CD8-positive, alpha-beta memory T cell (primary cell): ENCODE measurements at places on chromosomes 4 and X. TPM values are rescaled to one million over a fixed set of nuclear protein-coding genes. Genes with fewer than 3 reads are reported as not detected.

- H3K27ac ChIP-seq: no peak overlapping the region
- no peaks in the 10 kb centered on the region for H3K36me3 ChIP-seq
- H3K4me3 ChIP-seq: no peak overlapping the region
- no peaks in the 10 kb centered on the region for H3K4me1 ChIP-seq
These were observed 22.3 kb downstream of the TMEM31 start for GRCh38 chrX:103733017-103733416.

DNA sequence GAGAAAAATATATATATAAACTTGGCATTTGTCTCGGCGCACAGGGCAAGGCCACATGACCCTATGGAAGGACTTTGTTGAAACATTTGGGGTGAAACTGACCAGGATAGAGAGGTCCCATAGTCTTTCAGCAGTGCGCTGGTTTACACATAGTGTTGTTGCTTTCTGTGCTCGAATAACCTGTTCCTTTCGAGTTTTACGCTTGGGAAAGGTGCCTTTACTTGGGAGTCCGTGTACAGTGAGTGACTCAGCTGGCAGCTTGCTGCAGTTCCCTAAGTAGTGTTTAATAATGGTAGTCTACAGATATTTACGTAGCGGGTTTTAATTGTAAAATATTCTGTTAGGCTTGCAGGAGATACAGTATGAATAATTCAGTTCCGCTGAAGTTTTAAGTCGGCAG is 578 bp downstream of the APOOL start:
- no peaks in the 10 kb centered on the region for H3K27me3 ChIP-seq
- H3K4me1 ChIP-seq: peaks cover 7% of the 10 kb centered on the region
- H3K4me3 ChIP-seq: peak overlapping the region; percentile 73
- DNase-seq: no peak
- H3K36me3 ChIP-seq: no peaks in the 10 kb centered on the region
- peak overlapping the region; percentile 64 for H3K27ac ChIP-seq

GRCh38 chr4:60396341-60397049 is 803.6 kb upstream of the ADGRL3 start:
- no peak overlapping the region for H3K4me3 ChIP-seq
- no peaks in the 10 kb centered on the region for H3K36me3 ChIP-seq
- H3K27me3 ChIP-seq: no peaks in the 10 kb centered on the region

DNA sequence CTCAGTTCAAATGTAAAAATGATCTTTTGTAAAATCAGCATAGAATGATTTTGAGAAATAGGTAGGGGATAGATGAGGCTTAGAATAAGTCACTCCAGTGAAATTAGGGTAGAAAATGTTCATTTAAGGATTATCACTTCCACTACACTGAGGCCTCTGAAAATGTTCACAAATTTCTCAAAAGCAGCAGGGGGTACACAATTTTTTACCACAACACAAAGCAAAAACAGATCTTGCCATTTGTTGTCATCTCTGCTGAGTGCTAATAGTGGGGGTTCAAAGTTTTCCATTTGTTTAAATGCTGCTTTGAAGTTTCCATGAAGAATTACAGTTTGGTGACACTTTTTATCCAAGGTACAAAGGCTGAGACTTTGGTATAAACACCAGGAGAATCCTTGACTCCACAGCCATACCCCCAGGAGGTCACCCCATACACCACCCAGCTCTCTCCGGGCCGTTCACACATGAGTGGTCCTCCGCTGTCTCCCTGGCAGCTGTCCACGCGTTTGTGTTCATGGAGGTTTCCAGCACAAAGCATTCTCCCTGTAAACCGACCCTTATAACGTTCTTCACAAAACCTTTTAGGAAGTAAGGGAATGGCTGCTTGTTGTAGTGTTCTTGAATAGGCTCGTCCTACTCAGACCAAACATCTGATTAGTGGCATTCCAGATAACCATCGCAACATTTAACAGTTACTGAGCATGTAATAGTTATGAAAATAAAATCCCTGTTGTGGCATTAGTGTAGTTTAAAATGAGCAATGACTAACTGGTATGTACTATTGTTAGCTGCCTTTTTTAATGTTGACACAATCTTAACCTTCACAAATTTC is 71.0 kb downstream of the PRSS12 start:
- H3K36me3 ChIP-seq: no peaks in the 10 kb centered on the region
- H3K4me1 ChIP-seq: peaks cover 24% of the 10 kb centered on the region

DNA sequence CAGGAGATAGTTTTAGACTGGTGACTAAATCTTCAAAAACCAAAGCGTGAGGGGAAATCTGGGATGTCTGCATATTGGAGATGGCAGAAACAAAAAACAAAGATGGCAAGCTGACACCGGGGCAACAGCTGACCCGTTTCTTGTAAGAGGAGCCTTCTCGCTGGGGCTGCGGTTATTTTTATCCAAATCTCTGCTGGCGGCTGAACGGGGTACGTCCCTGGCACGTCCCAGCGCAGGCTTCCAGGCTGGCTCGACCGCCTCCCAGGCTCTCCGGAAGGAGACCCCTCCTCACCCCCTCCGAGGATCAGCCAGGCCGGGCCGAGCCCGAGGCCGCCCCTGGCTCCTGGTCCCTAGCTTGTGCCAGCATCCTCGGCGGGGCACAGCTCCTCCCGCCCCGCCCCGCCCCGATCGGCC is 403 bp downstream of the SGCB start:
- H3K27me3 ChIP-seq: no peaks in the 10 kb centered on the region
- H3K36me3 ChIP-seq: no peaks in the 10 kb centered on the region
- no peak overlapping the region for H3K27ac ChIP-seq
- peaks cover 9% of the 10 kb centered on the region for H3K4me1 ChIP-seq
- peak; percentile 45 for DNase-seq
- H3K4me3 ChIP-seq: peak overlapping the region; percentile 62

DNA sequence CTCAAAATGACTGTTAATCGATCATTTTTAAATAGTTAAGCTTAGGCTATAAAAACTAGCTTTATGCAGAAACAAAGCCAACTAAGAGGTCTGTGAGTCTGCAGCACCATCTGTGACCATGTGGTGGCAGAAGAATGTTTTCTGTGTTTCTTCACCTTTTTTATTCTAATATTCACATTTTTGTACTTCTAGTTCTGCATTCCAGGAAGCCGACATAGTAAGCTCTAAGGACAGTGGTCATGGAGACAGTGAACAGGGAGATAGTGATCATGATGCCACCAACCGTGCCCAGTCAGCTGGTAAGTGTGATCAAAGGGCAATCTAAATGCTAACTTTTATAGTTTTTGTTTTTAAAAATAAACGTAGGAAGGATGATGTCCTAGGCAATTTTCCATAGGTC is 5.6 kb downstream of the PCDH10 start:
- DNase-seq: no peak
- H3K36me3 ChIP-seq: no peaks in the 10 kb centered on the region
- H3K27me3 ChIP-seq: no peaks in the 10 kb centered on the region
- no peak overlapping the region for H3K4me3 ChIP-seq
- H3K4me1 ChIP-seq: no peaks in the 10 kb centered on the region
- no peak overlapping the region for H3K27ac ChIP-seq

GRCh38 chrX:28670074-28670473 is 82.8 kb downstream of the IL1RAPL1 start:
- H3K27me3 ChIP-seq: no peaks in the 10 kb centered on the region
- no peak for DNase-seq
- no peaks in the 10 kb centered on the region for H3K36me3 ChIP-seq
- H3K4me1 ChIP-seq: no peaks in the 10 kb centered on the region
- H3K4me3 ChIP-seq: no peak overlapping the region

- H3K27ac ChIP-seq: no peak overlapping the region
- DNase-seq: no peak
- peaks cover 15% of the 10 kb centered on the region for H3K4me1 ChIP-seq
- peak overlapping the region; percentile 7 for H3K4me3 ChIP-seq
- no peaks in the 10 kb centered on the region for H3K27me3 ChIP-seq
These were observed 550.9 kb upstream of the BOD1L1 start for GRCh38 chr4:14178421-14178820.

- no peaks in the 10 kb centered on the region for H3K36me3 ChIP-seq
- no peak for DNase-seq
- no peak overlapping the region for H3K27ac ChIP-seq
- no peaks in the 10 kb centered on the region for H3K4me1 ChIP-seq
These were observed 119.4 kb upstream of the FAM9B start for GRCh38 chrX:9153300-9153699.

- no peak overlapping the region for H3K27ac ChIP-seq
- H3K36me3 ChIP-seq: no peaks in the 10 kb centered on the region
- no peaks in the 10 kb centered on the region for H3K27me3 ChIP-seq
- DNase-seq: no peak
- H3K4me3 ChIP-seq: no peak overlapping the region
These were observed 189.1 kb upstream of the ADGRL3 start for GRCh38 chr4:61011051-61011450.

- peaks cover 20% of the 10 kb centered on the region for H3K27me3 ChIP-seq
- no peaks in the 10 kb centered on the region for H3K36me3 ChIP-seq
- H3K4me1 ChIP-seq: no peaks in the 10 kb centered on the region
- H3K4me3 ChIP-seq: no peak overlapping the region
- H3K27ac ChIP-seq: no peak overlapping the region
These were observed 946 bp downstream of the ANXA3 start for GRCh38 chr4:78552389-78553042.

GRCh38 chr4:139734875-139735380 is 69.3 kb downstream of the MGST2 start:
- peaks cover 15% of the 10 kb centered on the region for H3K27me3 ChIP-seq
- no peaks in the 10 kb centered on the region for H3K36me3 ChIP-seq
- H3K4me3 ChIP-seq: peak overlapping the region; percentile 34
- H3K4me1 ChIP-seq: no peaks in the 10 kb centered on the region
- DNase-seq: no peak

GRCh38 chr4:72351521-72351920 is 217.5 kb downstream of the ADAMTS3 start:
- H3K36me3 ChIP-seq: no peaks in the 10 kb centered on the region
- no peak overlapping the region for H3K27ac ChIP-seq
- no peaks in the 10 kb centered on the region for H3K4me1 ChIP-seq
- no peaks in the 10 kb centered on the region for H3K27me3 ChIP-seq
- no peak for DNase-seq

- no peaks in the 10 kb centered on the region for H3K36me3 ChIP-seq
- DNase-seq: no peak
- H3K27me3 ChIP-seq: no peaks in the 10 kb centered on the region
- no peak overlapping the region for H3K27ac ChIP-seq
- H3K4me3 ChIP-seq: no peak overlapping the region
- H3K4me1 ChIP-seq: no peaks in the 10 kb centered on the region
These were observed 22.1 kb upstream of the DGKK start for GRCh38 chrX:50492720-50493119.

GRCh38 chrX:119997570-119997969 is 54.0 kb upstream of the NKAP start:
- no peaks in the 10 kb centered on the region for H3K4me1 ChIP-seq
- H3K36me3 ChIP-seq: no peaks in the 10 kb centered on the region
- H3K4me3 ChIP-seq: no peak overlapping the region
- H3K27me3 ChIP-seq: peaks cover 34% of the 10 kb centered on the region
- H3K27ac ChIP-seq: no peak overlapping the region
- DNase-seq: no peak

- DNase-seq: no peak
- H3K4me1 ChIP-seq: no peaks in the 10 kb centered on the region
- no peaks in the 10 kb centered on the region for H3K27me3 ChIP-seq
- H3K4me3 ChIP-seq: no peak overlapping the region
These were observed 58.5 kb upstream of the SMAD1 start for GRCh38 chr4:145423017-145423708.

- H3K36me3 ChIP-seq: no peaks in the 10 kb centered on the region
- H3K27ac ChIP-seq: no peak overlapping the region
- no peak overlapping the region for H3K4me3 ChIP-seq
- DNase-seq: no peak
- H3K4me1 ChIP-seq: no peaks in the 10 kb centered on the region
- no peaks in the 10 kb centered on the region for H3K27me3 ChIP-seq
These were observed 23.4 kb upstream of the SLC10A7 start for GRCh38 chr4:146545102-146545501.

GRCh38 chrX:68177542-68177941 is 255.8 kb downstream of the OPHN1 start:
- no peaks in the 10 kb centered on the region for H3K36me3 ChIP-seq
- no peak overlapping the region for H3K27ac ChIP-seq
- no peak for DNase-seq
- no peaks in the 10 kb centered on the region for H3K4me1 ChIP-seq
- H3K4me3 ChIP-seq: no peak overlapping the region
- H3K27me3 ChIP-seq: no peaks in the 10 kb centered on the region

DNA sequence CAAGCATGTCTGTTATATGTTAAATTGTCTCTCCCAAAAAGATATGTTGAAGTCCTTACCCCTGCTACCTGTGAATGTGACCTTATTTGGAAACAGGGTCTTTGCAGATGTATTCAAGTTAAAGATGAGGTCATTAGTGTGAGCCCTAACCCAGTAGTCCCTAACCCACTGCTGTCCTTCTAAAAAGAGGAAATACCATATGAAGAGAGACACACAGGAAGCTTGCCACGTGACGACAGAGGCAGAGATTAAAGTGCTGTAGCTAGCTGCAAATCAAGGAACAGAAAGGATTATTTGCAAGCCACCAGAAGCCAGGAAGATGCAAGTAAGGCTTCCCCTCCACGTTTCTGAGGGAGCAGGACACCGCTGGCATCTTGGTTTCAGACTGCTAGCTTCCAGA is 150.1 kb downstream of the HNRNPD start:
- H3K4me1 ChIP-seq: peaks cover 17% of the 10 kb centered on the region
- no peak overlapping the region for H3K27ac ChIP-seq
- H3K4me3 ChIP-seq: no peak overlapping the region
- peak; percentile 35 for DNase-seq
- H3K36me3 ChIP-seq: no peaks in the 10 kb centered on the region
- no peaks in the 10 kb centered on the region for H3K27me3 ChIP-seq

- no peak overlapping the region for H3K4me3 ChIP-seq
- no peak for DNase-seq
- no peaks in the 10 kb centered on the region for H3K36me3 ChIP-seq
- H3K27me3 ChIP-seq: no peaks in the 10 kb centered on the region
These were observed 55.6 kb downstream of the RTL9 start for GRCh38 chrX:110414273-110414672.

DNA sequence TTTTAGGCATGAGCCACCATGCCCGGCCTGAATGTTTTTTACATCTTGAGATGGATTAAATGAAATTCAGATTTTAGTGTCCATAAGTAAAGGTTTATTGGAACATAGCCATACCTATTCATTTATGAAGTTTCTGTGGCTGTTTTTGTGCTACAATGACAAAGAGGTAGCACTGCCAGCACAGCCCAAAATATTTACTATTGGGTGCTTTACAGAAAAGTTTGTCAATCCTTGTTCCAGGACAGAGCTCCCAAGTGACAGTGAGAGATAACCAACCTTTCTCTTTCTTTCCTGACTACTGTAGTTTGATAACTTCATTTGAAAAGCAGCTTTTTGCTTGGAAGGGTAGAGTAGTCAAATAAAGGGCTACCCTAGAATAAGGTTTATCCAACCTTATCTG is 116.2 kb downstream of the CAMK2D start:
- no peak for DNase-seq
- H3K36me3 ChIP-seq: no peaks in the 10 kb centered on the region
- no peaks in the 10 kb centered on the region for H3K27me3 ChIP-seq
- no peak overlapping the region for H3K4me3 ChIP-seq

- no peaks in the 10 kb centered on the region for H3K36me3 ChIP-seq
- H3K4me1 ChIP-seq: no peaks in the 10 kb centered on the region
- no peak overlapping the region for H3K4me3 ChIP-seq
- DNase-seq: no peak
- no peaks in the 10 kb centered on the region for H3K27me3 ChIP-seq
These were observed 58.6 kb upstream of the P2RY10 start for GRCh38 chrX:78886550-78886949.

- H3K27ac ChIP-seq: no peak overlapping the region
- no peak for DNase-seq
- H3K36me3 ChIP-seq: no peaks in the 10 kb centered on the region
- H3K27me3 ChIP-seq: no peaks in the 10 kb centered on the region
These were observed 45.6 kb downstream of the PPP2R2C start for GRCh38 chr4:6426571-6427438.

Gene FAM184B
- total RNA-seq: 0.02 TPM

Gene RBM46
- total RNA-seq: not detected

Gene GAGE12H
- total RNA-seq: not detected

Gene HSPA4L
- 0.50 TPM for total RNA-seq

Gene GLRB
- not detected for total RNA-seq

Gene TCEAL6
- not detected for total RNA-seq

Gene GABRE
- not detected for total RNA-seq

Gene ABCE1
- 170 TPM for total RNA-seq

Gene CCKAR
- total RNA-seq: not detected

Gene YY2
- total RNA-seq: 1.8 TPM
